ENCODE measurements at places on chromosomes 13 and 19.

DNA sequence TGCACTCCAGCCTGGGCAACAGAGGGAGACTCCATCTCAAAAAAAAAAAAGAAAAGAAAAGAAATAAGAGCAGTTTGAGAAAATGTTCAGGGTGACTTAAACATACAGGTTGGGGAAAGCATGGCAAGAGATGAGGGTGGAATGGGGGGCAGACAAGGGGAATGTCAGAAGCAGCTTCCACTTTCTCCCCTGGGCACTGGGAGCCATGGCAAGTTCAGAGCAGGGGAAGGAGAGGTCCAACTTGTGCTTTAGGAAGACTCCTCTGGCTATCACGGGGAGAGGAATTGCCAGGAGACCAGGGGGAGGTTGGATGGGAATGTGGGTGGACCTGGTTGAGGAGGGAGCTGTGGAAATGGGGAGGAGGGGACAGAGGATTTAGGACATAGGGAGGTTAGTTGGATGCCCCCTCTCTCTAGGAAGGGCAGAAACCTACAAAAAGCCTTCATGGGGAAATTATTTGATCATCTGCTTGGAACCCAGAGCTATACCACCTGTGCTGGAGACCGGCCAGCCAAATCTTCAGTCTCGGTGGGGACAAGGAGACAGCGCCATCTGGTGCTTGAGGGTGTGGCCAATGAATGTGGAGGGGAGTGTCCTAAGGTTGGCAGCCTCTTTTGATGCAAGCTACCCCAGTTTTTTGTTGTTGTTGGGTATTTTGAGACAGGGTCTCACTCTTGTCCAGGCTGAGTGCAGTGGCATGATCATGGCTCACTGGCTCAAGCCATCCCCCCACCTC lies 7.3 kb upstream of the STRN4 start:
- DNase-seq = no peak

- no peak for DNase-seq
Observed at GRCh38 chr19:55491546-55492360, 3.5 kb downstream of the SSC5D start.

DNA sequence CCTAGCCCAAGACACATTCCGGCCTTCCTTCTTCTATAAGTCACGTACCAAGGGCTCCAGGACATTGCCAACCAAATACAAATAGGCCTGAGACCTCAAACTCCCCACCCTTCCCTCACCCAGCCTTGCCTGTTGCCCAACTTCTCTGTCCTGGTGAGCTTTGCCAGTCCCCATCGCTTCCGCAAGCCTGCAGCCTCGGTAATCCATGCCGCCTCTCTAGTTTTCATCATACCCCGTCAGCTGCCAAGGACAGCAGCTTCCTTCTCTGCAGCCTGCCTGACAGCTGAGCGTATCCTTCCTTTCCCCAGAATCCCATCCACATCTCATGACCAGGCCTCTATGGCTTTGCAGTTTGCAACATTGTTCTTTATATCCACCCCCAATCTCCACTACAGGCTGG lies 36.6 kb upstream of the POMP start:
- no peak for DNase-seq

- DNase-seq = no peak
Observed at GRCh38 chr19:10805758-10806247, 30.2 kb downstream of the TMED1 start.

DNA sequence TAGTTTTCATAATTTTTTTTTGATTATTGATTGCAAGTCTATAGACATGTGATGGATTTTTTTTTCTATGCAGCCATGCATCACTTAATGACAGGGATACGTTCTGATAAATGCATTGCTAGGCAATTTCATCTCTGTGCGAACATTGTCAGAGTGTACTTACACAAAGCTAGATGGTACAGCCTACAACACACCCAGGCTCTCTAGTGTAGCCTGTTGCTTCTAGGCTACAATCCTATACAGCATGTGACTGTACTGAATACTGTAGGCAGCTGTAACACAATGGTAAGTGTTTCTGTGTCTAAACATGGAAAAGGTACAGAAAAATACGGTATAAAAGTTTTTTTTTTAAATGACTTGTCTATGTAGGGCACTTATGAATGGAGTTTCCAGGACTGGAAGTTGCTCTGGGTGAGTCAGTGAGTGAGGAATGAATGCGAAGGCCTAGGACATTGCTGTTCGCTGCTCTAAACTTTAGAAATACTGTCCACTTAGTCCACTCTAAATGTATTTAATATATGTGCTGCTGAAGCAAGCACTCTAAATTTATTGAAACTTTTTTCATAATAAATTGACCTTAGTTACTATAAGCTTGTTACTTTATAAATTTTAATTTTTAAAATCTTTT lies 20.3 kb downstream of the SPATA13 start:
- DNase-seq = no peak

GRCh38 chr19:38004521-38005223 lies 97.7 kb downstream of the SIPA1L3 start:
- DNase-seq = peak; percentile 98

GRCh38 chr19:36256853-36257519 lies 42.1 kb downstream of the ZNF146 start:
- no peak for DNase-seq

DNA sequence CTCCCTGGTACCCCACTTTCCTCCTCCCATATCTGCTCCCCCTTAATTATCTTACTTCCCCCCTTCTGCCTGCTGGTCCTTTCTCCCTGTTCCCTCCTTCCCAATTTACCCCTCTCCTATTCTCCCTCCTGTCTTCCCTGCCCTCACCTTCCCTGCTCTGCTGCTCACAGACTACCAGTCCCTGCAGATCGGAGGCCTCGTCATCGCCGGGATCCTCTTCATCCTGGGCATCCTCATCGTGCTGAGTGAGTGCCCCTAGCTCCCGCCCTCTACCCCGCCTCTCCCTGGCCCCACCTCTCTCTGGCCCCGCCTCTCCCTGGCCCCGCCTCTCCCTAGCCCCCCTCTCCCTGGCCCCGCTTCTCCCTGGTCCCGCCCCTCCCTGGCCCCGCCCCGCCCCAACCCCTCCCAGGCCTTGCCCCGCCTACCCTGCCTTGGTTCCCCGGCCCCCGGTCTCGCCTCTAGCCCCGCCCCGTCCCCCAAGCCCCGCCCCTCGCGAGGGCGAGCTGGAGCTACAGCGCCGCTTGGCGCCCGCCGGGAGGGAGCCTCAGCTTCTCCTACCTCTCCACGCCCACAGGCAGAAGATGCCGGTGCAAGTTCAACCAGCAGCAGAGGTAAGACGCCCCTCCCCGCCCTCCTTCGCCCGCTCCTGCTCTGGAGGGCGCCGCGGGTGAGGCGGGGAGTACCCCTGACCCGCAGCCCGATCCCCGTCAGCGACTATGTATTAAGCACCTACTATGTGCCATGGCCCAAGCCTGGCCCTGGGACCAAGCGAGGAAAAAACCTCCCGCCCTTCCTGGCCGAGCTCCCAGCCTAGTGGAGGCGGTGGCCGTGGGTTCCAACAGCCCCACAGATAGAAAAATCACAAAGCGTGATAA lies 1.9 kb upstream of the FXYD7 start:
- peak; percentile 78 for DNase-seq

DNA sequence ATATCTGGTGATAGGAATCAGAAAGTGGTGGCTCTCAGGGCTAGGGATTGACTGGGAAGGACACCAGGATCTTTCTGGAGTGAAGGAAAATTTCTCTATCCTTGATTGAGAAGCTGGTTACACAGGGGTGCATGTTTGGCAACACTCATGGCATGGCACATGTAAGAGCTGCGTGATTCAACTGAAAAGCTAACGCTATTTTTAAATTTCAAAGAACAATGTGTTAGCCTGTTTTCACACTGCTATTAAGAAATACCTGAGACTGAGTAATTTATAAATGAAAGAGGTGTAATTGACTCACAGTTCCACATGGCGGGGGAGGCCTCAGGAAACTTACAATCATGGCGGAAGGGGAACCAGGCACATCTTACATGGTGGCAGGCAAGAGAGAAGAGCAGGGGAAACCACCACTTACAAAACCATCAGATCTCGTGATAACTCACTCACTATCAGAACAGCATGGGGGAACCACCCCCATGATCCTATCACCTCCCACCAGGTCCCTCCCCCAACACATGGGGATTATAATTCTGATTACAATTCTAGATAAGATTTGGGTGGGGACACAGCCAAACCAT lies 7.4 kb downstream of the SIGLEC8 start:
- DNase-seq = no peak

Data from H4 (cell line).